Stimulated activated naive B cell treated with anti-CD40 and anti-IgM and Interleukin-4, amounts not matched to agents 10 μg/mL and 1 μg/mL and 100 μg/mL, for 72 hours (primary cell): ENCODE measurements at places on chromosomes 4 and X.

DNA sequence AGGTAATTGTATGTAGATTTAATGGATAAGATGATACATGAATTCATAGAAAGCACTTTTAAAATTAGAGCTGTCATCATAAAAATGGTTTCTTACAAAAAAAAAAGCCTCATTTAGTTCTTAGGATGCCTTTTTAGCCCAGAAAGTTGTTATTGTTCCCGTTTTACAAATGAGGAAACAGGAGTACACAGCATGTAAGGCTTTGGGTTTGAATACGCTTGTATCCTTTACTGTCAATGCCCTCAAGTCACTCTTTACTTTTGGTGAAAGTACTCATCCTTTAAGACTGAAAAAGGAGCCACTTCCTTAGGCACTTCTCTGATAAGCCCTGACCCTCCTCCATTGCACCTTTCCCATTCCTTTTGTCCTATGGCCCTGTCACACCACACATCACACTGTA, 4.9 kb downstream of the EREG start:
- no peak for DNase-seq

DNA sequence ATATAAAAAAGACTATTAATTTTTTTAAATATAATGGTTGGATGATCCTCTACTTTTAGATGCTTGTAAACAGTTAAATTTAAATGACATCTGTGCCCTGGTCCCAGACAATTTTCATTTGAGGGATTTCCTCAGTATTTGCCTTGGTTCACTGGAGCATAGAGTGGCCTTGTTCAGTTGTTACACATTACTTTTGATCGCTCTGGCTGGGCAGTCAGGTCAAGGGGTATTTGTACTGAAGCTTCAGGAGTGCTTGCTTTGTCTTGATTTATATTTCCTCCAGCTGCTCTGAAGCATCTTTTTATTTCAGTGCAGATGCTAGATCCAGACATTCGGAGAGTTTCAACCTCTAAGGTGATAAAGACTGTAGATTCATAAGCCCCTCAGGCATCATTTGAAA, 50.0 kb downstream of the COMMD8 start:
- DNase-seq = no peak

DNA sequence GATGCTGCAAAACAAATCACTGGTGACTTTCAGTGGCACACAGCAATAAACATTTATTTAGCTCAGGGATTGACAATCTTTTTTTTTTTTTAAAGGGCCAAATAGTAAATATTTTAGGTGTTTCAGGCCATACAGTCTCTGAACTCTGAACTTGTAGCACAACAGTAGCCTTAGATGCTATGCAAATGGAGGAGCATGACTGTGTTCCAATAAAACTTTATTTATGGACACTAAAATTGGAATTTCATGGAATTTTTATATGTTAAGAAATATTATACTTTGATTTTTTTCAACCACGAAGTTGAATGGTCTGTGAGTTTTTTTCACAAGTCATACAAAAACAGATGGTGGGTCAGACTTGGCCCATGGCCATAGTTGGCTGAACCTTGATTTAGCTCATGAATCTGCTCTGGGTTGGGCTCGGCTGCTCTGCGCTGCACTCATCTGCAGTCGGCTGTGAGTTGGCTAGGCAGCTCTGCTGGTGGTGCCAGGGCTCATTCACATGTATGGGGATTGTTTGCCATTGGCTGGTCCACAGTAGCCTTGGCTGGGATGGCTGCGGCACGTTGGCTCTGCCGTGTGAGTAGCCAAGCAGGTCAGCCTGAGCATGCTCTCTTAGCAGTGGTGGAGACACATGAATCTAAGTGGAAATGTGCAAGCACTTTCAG, 231.7 kb upstream of the PGRMC2 start:
- DNase-seq = no peak

DNA sequence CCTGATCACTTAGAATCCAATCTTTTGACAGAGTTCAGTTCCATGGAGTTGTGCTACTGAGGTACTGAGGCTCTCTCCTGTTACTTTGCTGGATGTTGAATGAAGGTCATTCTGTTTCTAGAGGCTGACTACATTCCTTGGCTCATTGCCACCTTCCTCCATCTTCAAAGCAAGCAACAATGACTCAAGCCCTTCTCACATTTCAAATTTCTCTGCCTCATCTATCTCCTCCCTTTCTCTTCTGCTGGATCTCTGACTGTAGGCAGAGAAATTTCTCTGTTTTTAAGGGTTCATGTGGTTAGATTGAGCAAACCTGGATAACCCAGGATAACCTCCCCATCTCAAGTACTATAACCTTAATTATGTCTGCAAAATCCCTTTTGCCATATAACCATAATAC, 775.4 kb downstream of the STPG2 start:
- DNase-seq = no peak

GRCh38 chr4:130029442-130029841, 933.5 kb downstream of the C4orf33 start:
- no peak for DNase-seq

DNA sequence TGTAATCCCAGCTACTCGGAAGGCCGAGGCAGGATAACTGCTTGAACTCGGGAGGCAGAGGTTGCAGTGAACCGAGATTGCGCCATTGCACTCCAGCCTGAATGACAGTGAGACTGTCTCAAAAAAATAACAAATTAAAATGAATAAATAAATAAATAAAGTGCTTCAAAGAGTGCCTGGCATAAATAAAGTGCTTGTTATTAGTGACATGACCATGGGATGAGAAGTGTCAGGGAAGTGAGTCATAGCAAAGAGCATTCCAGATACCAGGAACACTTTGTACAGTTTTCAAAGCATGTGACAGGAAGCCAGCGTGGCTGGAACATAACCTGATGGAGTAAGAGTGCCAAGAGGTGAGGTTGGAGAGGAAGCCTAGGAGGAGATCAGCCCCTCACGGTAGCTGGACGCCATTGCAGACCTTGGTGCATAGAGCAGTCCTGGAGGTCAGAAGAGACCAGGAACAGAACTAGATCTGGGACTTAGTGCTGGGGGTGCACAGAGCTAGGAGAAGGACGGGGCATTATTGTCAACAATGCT, 6.0 kb upstream of the WDR13 start:
- DNase-seq = no peak

GRCh38 chrX:107025545-107025944, 25.5 kb upstream of the MORC4 start:
- no peak for DNase-seq

DNA sequence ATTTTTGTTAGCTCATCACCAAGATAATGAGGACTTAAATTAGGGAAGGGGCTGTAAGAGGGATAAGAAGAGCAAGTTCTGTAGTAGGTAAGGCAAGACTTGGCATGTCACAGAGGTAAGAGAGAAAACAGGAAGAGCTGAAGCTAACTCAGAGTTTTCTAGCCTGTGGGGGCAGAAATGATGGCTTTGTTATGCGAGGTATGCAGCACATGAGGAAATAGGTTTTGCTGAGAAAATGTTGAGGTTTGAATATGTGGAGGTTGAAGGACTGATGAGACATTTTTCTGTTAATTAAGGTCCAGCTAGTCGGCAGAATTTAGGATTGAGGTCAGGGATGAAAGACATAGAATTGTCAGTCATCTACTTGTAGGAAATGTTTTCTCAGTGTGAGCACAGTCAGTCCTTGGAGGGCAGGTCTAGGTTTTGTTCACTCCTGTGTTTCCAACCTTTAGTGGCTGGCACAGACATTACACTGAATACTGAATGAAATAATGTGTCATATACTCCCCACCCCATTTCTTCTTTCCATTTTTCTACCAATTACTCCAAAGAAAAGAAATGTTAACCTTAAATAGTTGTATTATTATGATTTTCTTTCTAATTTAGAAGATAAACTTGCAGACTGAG, 154.0 kb upstream of the AADAT start:
- no peak for DNase-seq

DNA sequence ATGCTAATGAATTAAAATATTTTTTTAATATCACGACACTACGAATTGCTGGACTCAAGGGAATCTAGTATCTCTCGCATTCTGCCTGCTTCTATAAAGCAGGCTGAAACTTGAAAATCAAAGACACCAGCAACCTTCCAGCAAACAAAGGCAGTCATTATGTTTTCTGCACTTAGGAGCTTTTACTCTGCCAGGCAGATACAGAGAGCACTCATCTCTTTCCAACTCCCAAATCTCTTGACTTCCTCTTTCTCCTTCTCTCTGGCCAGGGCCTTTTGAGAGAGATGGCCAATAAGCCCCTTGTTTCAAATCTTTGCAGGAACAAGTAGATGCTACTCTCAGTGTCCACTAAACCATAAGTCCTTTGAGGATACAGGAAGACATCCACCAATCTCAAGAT, 95.2 kb upstream of the KLF3 start:
- DNase-seq = no peak

GRCh38 chr4:61860376-61860775, 660.2 kb downstream of the ADGRL3 start:
- DNase-seq = no peak

DNA sequence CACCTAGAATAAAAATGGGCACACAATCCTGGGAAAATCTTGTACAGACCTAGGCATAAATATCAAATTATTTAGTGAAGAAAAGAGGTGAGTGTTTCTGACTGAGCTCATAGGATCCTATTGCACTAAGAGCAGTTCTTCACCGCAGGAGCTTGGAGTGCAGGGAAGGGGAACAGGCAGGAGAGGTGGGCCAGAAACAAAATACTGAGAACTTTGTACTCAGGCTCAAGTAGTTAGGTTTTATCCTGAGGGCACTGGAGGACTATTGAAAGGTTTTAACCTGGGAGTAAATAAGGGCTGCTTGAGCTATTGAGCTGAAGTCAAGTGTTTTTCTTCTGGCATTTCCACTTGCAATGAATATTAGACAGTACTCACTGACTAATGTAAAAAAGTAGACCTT, 12.2 kb downstream of the EPHA5 start:
- no peak for DNase-seq

GRCh38 chr4:76622126-76622525, 187.1 kb downstream of the SHROOM3 start:
- no peak for DNase-seq

DNA sequence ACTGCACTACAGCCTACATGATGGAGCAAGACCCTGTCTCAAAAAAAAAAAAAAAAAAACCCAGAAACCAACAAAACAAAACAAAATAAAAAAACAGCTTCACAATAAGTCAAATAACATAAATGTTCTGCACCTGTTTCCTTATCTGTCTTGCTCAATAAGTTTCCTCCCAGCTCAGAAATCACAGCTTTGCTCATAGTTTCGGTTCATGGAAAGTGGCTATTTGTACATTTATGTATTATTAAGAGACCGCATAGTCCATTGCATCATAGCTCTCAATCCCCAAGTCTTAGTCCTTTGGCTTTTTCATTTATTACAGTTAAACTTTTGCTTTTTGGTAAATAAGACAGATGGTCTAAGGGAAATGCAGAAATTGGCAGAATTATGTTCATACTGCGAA, 24.4 kb upstream of the CFAP299 start:
- DNase-seq = no peak

- no peak for DNase-seq
These were observed 441.9 kb downstream of the SPRY1 start for GRCh38 chr4:123838474-123838873.

GRCh38 chr4:135144498-135144897, 942.9 kb upstream of the PABPC4L start:
- DNase-seq = no peak

DNA sequence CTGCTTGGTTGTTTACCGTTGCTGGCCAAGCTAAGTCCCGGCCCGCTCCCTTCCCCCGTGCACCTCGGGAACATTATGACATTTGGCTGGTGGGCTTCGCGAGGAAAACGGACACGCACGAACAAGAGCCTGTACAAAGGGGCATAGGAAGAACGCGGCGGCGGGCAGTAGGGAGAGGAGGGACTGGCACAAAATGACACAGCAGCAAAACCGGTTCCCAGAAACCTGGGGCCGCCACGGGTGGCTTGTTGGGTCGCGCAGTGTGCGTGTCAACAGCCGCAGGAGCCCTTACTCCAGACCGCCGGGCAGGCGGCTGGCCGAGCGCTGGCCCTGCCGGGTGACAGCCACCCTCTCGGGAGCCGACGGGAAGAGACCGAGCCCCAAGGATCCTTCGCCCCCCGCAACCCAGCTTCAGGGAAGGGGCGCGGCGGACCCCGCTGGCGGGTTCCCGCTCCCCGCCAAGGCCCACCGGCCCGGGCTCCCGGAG, 1.6 kb upstream of the LIN54 start:
- peak; percentile 29 for DNase-seq

- DNase-seq = no peak
These were observed 21.5 kb downstream of the JADE1 start for GRCh38 chr4:128830906-128831503.

DNA sequence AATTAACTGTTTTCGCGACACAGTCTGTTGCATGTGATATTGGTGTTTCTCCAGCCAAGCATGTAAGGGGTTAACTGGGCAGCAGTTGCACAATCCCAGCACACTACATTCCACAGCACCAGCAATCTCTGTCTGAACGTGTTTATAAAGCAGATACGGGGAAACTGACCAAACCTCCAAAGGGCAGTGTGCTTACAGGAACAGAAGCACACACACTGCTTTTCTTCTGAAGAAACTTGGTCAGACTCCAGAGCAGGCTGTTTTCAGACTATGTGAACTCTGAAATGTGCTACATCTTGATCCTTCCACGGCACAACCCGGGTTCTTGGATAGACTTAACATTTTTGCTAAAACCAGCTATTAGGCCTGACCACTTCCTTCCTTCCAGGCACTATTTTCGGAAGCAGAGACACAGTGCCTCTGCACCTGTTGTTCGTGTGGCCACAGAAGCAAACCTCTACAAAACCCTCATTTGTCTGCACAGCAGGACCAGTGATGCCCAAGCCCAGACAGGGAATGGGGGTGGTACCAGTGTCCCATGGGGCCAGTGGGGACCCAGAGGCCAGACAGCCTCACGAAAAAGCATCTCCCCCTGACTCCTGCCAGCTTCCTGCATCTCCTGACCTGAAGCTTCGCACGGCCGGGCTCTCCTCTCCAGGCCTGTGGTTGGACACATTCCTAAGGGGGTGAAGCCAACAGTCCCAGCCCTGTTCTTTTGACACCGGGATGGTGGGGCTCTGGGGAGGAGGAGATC, 90.1 kb downstream of the IRF2 start:
- DNase-seq = peak; percentile 64

- no peak for DNase-seq
These were observed 25.4 kb downstream of the SUV39H1 start for GRCh38 chrX:48721916-48722315.

- DNase-seq = no peak
These were observed 106.4 kb upstream of the FTHL17 start for GRCh38 chrX:31178064-31178768.

GRCh38 chr4:126470862-126471261, 1156.1 kb downstream of the FAT4 start:
- DNase-seq = no peak

DNA sequence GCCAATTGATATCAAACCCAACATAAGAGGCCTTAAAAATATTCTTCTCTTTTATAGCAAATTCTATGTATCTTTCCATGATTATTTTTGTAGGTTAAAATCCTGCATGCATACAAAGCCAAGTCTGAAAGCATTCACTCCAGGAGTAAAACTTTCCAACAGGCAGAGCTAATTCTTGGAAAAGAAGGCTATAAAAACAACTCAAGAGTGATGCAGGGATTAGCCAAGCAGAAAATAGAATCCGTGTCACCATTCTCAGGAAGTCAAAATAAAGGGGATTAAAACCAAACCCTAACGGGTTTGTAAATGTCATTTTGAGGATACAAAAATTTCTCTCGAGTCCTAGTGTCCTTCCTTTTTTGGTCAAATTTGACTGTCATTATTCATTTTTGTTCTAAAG, 412.4 kb downstream of the DMD start:
- no peak for DNase-seq

GRCh38 chr4:2322227-2322626, 60.3 kb upstream of the MXD4 start:
- no peak for DNase-seq

- DNase-seq = no peak
These were observed 2.9 kb downstream of the HPGDS start for GRCh38 chr4:94339779-94340178.

- no peak for DNase-seq
These were observed 120.6 kb upstream of the MID1 start for GRCh38 chrX:10741003-10741402.
